Activated CD8-positive, alpha-beta T cell treated with anti-CD3 and anti-CD28 coated beads, Interleukin-2, amount 10 ng/mL, durations not matched to agents 7 days and 5 days (primary cell): ENCODE measurements at places on chromosomes 7 and 10. TPM values are rescaled to one million over a fixed set of nuclear protein-coding genes. Genes with fewer than 3 reads are reported as not detected.

GRCh38 chr10:71562904-71563303 lies 156.7 kb downstream of the C10orf105 start:
- H3K4me3 ChIP-seq: no peak overlapping the region
- H3K27ac ChIP-seq: no peak overlapping the region
- no peaks in the 10 kb centered on the region for H3K4me1 ChIP-seq
- DNase-seq: no peak
- no peaks in the 10 kb centered on the region for H3K36me3 ChIP-seq
- peaks cover 26% of the 10 kb centered on the region for H3K27me3 ChIP-seq

GRCh38 chr7:155204744-155205367 lies 92.8 kb upstream of the INSIG1 start:
- no peaks in the 10 kb centered on the region for H3K27me3 ChIP-seq
- H3K36me3 ChIP-seq: peaks cover 7% of the 10 kb centered on the region
- peak overlapping the region; percentile 97 for H3K27ac ChIP-seq
- DNase-seq: no peak
- peaks cover 27% of the 10 kb centered on the region for H3K4me1 ChIP-seq
- H3K4me3 ChIP-seq: peak overlapping the region; percentile 71

DNA sequence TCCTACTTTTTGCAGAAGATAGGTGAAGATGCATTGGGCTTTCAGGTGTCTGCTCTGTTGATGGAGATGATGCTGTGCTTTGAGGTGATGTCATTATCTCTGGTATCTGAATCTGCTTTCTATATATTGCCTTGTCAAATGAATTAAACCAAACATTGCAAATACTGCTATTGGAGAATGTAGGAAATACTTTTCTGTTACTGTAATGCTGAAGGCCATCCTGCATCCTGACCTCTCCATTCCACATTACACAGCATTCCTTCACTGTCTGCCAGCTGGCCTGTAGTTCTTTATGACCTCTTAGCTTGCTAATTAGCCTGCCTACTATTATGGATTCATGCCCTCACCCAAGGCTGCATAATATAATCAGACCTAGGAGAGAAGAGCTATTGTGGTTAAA lies 73.2 kb downstream of the VCL start:
- no peak overlapping the region for H3K4me3 ChIP-seq
- no peak for DNase-seq
- peaks cover 39% of the 10 kb centered on the region for H3K36me3 ChIP-seq
- H3K4me1 ChIP-seq: no peaks in the 10 kb centered on the region

- no peaks in the 10 kb centered on the region for H3K27me3 ChIP-seq
- H3K4me3 ChIP-seq: no peak overlapping the region
- H3K36me3 ChIP-seq: no peaks in the 10 kb centered on the region
- DNase-seq: no peak
- H3K27ac ChIP-seq: no peak overlapping the region
Measured at GRCh38 chr10:20887706-20888555, 9.2 kb downstream of the NEBL start.

- H3K4me1 ChIP-seq: no peaks in the 10 kb centered on the region
- H3K4me3 ChIP-seq: no peak overlapping the region
- H3K27ac ChIP-seq: no peak overlapping the region
- H3K36me3 ChIP-seq: no peaks in the 10 kb centered on the region
- DNase-seq: no peak
- no peaks in the 10 kb centered on the region for H3K27me3 ChIP-seq
Measured at GRCh38 chr10:12838995-12839927, 162.3 kb downstream of the CCDC3 start.

DNA sequence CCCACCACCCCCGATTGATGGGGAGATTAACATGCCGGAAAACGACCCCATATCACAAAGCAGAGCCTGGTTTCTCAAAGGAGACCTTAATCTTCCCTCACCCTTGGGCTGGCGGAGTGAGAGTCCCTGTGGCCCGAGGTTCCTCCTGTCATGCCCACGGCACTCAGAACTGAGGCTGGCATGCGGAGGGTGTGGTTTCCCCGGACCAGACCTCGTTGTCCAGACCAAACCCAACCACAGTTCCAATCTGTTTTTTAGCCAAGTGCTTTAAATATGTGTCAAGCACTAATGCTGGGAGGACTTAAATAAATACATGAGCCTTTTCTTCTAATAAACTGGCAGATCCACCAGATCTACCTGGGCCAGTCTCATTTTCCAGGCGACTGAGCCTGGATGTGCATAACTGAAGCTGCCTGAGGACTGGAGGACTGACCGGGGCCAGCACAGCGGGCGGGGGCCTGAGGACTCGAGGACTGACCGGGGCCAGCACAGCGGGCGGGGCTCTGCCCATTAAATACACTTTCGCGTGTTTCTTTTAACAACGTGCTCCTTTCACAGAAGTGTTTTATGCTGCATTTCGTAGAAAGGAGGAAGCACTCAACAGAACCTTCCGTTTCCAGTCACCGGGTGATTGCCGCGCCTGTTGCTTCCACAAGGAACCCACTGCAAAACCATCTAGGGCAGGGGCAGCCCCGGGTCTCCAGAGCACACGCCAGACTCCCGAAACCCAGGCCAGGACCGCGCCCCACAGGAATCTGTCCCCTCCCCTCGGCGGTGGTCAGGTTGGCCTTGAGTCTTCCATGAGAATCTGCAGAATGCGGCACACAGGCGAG lies 334.6 kb downstream of the PTPRN2 start:
- no peak overlapping the region for H3K27ac ChIP-seq
- no peak for DNase-seq
- no peaks in the 10 kb centered on the region for H3K4me1 ChIP-seq
- H3K36me3 ChIP-seq: no peaks in the 10 kb centered on the region

- no peaks in the 10 kb centered on the region for H3K4me1 ChIP-seq
- no peaks in the 10 kb centered on the region for H3K36me3 ChIP-seq
- no peaks in the 10 kb centered on the region for H3K27me3 ChIP-seq
- DNase-seq: no peak
- H3K4me3 ChIP-seq: no peak overlapping the region
Measured at GRCh38 chr10:105056413-105056812, 415.3 kb downstream of the SORCS3 start.

DNA sequence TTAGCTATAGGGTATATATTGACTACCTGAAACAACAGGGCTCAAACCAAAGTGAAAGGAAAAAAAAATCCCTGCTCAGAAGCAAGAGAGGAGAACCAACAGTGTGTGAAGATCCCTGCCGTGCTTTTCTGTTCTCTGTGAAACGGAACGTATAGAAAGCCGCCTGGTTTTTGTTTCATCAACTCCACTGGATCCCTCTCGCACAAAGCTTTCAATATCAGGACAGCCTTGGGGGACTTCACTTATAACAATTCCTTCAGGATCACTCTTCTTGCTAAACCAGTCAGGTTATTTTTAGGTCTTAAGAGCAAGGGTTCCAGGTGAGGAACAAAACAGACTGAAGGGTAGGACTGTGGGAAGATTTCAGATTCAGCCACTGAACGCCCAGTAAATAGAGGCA lies 151.1 kb upstream of the CACNA2D1 start:
- no peak for DNase-seq
- H3K36me3 ChIP-seq: no peaks in the 10 kb centered on the region
- H3K27ac ChIP-seq: no peak overlapping the region

DNA sequence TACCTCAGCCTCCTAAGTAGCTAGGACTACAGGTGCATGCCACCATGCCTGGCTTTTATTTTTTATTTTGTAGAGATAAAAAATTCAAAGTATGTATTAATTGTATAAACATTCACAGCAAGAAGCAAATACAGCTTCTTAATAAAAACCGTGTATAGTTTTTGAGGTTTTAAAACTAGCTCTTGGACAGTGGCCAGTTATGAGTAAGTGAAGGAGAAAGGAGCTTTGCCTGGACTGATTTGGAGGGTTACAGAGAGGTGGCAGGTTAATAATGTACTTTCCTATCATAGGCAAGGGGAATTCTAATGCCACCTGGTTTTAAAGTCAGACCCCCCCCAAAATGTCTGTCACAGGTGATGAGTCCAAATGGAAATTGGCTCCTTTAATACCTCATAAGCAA lies 43.4 kb downstream of the ZNRF2 start:
- peaks cover 42% of the 10 kb centered on the region for H3K36me3 ChIP-seq
- no peak for DNase-seq
- H3K4me3 ChIP-seq: no peak overlapping the region
- peaks cover 54% of the 10 kb centered on the region for H3K4me1 ChIP-seq
- H3K27me3 ChIP-seq: no peaks in the 10 kb centered on the region

Gene MRLN
- total RNA-seq: not detected

DNA sequence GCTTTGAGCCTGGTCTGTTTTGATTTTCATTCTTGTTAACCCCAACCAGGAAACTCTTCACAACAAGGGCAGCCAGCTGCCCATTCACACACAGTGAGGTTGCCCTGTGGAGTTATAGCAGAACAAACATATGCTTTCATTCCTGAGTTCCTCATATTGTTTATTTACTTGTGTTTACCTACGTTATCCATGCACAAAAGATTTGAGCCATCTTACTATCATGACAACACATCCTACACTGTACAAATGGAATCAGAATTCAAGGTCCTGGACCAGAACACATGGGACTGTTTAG lies 21.7 kb upstream of the BMPER start:
- peaks cover 2% of the 10 kb centered on the region for H3K27me3 ChIP-seq
- H3K4me1 ChIP-seq: no peaks in the 10 kb centered on the region
- no peaks in the 10 kb centered on the region for H3K36me3 ChIP-seq
- no peak for DNase-seq
- no peak overlapping the region for H3K27ac ChIP-seq
- H3K4me3 ChIP-seq: no peak overlapping the region

DNA sequence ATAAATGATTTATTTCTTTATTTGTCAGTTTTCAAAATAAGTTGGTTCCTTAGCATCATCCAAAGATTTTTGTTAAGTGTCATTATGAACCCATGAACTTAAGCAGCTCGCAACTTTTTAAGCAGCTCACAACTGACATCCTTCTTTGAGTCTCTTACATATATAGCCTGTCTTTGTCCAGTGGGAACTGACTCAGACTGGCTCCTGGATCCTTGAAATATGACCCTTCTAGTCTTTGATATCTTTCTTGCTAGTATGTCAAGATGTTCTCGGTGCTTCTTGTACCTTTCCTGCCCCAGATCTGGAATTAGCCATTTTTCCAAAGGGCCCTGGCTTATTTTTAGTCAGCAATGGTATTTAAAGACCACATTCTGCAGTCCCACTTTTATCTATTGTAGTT lies 53.9 kb upstream of the ARID5B start:
- no peak overlapping the region for H3K27ac ChIP-seq
- H3K4me3 ChIP-seq: no peak overlapping the region
- no peak for DNase-seq

DNA sequence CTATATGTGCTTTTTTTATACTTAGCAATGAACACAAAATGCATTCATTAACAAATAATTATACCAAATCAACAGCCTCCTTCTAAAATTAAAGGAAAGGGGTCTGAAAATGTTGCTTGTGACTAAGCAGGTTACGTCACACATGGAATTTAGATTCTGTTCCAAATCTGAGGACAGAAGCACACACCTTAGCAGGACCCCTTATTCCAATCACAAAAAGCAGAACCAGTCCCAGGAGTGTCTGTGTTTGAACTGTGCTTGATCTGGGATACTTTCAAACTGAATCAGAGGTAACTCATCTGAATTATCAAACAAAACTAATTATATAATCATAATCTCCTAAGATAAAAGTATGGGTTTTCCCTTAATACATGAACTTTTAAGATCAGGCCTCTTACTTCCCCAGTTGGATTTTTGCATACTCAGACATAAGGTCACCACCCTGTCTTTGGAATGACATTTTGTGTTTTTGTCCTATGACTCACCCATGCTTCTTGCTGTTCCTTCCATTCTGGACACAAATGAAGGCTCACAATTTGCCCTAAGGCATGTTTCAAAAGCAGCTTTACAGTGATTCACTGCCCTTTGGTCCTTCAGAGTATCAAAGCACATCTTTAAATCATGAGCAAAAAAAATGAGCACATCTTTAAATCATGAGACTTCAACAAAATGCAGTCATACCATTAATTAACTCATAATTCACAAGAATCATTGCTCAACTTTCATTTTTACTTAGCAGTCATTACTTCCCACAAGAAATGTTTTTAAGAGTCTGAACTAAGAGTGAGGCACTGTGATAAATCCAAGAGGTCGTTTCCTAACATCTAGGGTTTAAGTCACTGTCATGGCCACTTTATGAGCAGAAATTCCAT lies 35.5 kb downstream of the SEMA3C start:
- no peaks in the 10 kb centered on the region for H3K36me3 ChIP-seq
- H3K4me3 ChIP-seq: no peak overlapping the region
- no peak overlapping the region for H3K27ac ChIP-seq
- no peak for DNase-seq
- H3K4me1 ChIP-seq: no peaks in the 10 kb centered on the region
- H3K27me3 ChIP-seq: no peaks in the 10 kb centered on the region

Gene HOXA11
- total RNA-seq: not detected

DNA sequence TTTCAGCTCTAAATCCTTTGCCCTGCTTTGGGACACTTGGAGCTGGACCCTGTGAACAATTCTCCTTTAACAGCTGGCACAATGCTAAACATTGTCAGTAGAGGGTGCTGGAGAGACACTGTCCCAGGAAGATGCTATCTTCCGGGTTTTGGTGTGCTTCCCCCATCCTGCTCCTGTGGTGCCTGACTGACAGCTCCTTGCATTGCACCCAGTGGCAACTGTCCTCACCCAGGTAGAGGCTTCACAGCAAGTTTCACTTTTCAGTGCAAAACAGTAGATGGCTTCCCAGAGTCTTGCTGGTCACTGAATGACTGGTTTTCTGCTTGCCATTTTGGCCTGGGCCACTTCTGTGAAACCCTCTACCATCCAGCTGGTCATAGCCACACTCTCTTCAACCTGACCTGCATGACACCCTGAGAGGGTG lies 77.3 kb downstream of the CDC14C start:
- H3K36me3 ChIP-seq: no peaks in the 10 kb centered on the region
- no peak overlapping the region for H3K27ac ChIP-seq
- H3K4me1 ChIP-seq: no peaks in the 10 kb centered on the region
- H3K4me3 ChIP-seq: no peak overlapping the region
- peak; percentile 33 for DNase-seq

DNA sequence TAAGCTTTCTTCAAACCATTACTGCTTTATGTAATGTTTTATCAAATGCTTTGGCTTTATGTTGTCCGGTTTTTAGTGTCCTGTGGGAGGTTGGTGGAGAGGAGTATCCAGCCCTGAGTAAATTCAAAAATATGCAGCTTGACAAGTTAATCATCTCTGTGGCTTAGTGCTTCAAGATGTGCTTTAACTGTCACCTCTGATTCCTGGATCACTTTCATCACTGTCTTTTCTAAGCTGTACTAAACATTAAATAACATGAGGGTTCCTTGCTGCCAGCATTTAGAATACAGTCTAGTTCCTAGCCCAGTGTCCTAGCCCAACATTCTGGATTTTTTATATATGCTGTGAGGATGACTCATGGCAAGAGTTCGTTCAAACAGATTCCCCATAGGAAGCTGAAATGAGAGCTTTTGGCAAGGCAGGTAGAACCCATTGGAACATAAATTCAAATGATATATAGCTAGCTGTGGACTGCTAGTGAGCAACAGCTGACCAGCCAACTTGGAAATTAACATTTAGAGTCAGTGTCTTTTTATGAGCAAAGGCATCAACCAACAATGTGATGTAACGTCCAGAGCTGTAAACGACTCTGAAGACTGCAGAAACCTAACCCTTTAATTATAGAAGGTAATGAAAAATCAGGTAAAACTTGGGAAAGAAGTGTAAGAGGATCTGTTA lies 80.6 kb upstream of the OIT3 start:
- H3K36me3 ChIP-seq: no peaks in the 10 kb centered on the region
- no peaks in the 10 kb centered on the region for H3K4me1 ChIP-seq
- H3K4me3 ChIP-seq: no peak overlapping the region
- DNase-seq: no peak
- H3K27ac ChIP-seq: no peak overlapping the region
